ENCODE measurements at places on chromosomes 4 and X.

- no peak for DNase-seq
Observed at GRCh38 chrX:19556202-19556601, 40.9 kb upstream of the MAP3K15 start.

DNA sequence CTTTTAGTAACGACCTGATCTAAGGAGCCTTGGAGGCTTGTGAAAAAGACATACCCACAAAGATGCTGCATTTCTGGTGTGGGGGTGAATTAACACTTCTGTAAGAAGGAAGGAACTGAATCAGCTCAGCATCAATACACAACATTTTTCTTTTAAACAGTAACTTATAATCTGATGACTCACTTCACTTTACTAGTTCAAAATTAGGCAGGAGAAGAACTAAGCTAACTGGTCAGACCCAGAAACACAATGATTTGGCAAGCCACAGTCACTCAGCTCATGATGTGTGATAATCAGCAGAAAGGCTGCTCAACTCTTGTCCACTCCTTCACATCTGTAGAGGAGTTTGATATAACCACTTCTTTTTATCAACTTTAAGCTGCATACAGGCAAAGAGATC, 4.6 kb downstream of the MMAA start:
- DNase-seq: no peak

- no peak for DNase-seq
Observed at GRCh38 chr4:99131378-99131777, 12.7 kb downstream of the ADH4 start.

DNA sequence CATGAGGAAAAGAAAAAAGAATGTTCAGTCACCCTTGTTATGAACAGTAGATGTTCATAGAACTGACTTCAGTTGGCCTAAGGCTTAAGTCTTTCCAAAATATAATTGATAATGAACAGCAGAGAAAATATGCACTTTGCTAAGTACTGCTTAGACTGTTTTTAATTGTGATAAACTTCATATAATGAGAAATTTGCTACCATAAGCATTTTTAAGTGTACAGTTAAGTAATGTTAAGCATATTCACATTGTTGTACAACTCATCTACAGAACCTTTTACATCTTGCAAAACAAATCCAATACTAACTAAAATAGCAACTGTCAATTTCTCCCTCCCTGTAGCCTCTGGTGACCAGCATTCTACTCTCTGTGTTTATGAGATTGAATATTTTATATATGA, 792.2 kb upstream of the LCORL start:
- no peak for DNase-seq

- DNase-seq: no peak
Observed at GRCh38 chrX:67435536-67435935, 108.3 kb upstream of the AR start.

DNA sequence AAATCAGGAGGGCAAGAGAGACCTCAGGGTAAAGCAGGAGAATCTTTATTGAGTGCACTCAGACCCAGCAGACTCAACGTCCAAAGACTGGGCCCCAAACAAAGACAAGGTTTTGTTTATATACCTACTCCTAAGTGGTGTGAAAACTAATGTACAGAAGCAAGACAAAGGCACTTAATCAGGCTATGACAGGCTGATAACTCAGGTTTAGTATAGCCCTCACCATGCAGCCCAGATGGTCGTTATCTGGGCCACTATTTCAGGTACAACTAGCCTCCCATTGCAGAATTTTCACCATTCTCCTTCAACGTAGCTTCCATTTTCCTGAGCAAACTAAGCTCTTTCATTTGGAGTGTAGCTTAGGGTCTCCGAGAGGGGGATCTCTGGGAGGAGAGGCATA, 36.9 kb downstream of the SULT1E1 start:
- DNase-seq: no peak

- DNase-seq: no peak
Observed at GRCh38 chr4:25915353-25915705, 1.3 kb downstream of the SMIM20 start.

- no peak for DNase-seq
Observed at GRCh38 chrX:12961196-12961718, 13.7 kb upstream of the TMSB4X start.

- DNase-seq: peak; percentile 96
Observed at GRCh38 chr4:73776321-73776729, 36.0 kb downstream of the CXCL8 start.

DNA sequence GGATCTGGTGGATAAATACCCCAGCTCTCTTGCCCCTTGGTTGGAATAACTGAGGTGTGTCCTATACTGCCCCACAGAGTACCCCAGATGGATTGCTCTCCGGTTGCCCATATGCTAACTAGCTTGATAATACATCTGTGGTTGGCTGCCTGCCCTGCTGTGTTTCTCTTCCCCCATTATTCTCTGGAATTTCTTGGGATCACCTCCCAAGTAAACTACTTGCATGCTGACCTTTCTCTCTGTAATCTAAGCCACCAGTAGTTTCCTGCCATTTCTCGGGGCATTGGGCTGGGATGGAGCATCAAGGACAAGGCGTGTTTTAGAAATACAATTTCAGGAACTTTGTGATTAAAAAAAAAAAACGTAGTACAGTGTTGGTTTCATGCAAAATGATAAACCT, 25.2 kb downstream of the PPP1R2C start:
- DNase-seq: no peak

- DNase-seq: no peak
Observed at GRCh38 chrX:68249401-68249831, 183.9 kb downstream of the OPHN1 start.

DNA sequence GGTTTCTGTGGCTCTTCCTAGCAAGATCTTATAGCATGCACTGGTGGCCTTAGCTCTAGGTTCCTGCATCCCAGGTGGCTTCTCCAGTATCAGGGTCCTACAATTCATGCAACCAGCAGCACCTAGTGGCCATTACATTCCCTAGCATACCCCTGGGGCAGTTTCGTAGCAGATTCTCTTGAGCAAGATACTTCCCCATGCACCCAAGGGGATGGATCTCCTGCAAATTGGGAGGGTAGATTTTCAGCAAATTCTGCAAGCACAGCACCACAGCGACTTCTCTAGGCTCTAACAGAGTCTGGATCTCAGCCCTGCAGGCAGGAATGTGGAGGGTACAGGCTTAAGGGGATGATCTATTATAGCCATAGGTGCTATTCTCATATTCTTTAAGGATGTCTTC, 13.1 kb upstream of the SLC9B1 start:
- peak; percentile 48 for DNase-seq

DNA sequence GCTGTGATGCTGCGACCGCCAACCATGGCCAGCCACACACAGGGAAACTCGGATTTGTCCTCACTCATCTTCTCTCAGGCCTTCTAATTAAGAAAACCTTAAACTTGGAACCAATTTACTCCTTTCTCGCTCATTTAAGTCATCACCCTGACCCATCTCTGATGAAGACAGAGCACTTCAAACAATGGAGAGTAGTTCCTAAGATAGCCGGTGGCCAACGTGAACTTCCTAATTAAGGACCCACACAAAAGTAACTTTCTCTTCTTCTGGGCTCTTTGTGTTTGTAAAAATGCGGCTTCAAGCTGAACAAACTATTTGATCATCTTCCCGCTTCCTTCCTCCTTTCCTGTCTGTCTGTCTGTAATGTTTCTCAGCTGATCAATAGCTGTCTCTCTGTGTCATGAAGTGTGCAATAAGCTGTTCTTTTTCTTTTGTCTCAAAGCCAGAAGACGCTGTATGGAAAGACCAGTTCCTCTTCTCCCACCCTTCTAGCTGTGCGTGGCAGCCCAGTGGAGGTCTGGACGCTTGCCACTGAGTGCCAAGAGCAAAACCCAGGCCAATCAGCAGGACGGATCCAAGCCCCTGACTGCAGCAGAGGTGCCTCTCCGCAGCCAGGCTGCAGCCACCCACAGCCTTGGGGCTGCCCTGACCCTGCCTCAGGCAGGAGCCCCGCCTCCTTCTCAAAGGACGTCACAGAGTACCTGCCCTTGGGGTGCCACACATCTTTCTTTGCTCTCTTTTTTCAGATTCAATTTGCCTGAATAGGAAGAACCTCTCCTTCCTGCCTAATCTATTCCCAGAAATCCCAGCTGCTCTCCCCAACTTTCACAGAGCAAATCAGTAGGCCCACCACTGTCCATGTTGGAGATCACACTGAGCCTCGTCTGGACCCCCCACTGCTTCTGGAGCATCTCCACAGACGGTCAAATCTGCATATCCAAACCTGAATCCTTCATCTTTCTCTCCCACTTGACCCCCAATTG, 59.3 kb downstream of the MAML3 start:
- DNase-seq: no peak

DNA sequence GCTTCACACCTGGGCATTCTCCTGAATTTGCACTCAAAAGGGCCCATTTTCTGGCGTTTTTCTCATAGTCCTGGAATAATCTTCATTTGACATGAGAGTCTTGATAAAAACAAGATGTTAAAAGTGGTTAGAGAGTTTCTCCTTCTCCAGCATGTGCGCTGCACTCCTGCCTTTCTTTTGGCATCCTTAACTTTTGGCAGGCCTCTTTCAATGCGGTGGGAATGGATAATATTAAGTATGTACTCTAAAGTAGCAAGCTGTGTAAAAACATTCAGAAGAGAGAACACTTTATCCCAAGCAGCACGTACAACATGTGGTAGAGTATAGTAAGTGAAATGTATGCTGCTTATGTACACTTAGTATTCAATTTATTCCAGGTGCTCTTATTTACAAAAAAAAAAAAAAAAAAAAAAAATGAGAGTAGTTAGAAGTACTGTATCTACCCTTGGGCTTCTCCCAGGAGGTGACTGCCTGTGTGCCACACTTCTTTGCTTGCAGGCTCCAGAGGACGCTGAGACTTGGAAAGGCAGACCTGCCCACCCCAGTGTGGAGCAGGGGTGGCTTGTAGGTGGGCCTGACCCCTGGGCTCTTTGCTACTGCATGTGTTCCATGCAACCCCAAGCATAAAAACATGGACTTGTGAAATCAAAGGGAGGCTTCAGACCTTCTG, 3.9 kb downstream of the FGF2 start:
- peak; percentile 72 for DNase-seq
